Thoracic aorta (tissue), 2 donors: ENCODE measurements at places on chromosomes 16 and 17.

- DNase-seq = no peak
These were observed 1070.0 kb downstream of the CDH11 start for GRCh38 chr16:64051824-64052223.

DNA sequence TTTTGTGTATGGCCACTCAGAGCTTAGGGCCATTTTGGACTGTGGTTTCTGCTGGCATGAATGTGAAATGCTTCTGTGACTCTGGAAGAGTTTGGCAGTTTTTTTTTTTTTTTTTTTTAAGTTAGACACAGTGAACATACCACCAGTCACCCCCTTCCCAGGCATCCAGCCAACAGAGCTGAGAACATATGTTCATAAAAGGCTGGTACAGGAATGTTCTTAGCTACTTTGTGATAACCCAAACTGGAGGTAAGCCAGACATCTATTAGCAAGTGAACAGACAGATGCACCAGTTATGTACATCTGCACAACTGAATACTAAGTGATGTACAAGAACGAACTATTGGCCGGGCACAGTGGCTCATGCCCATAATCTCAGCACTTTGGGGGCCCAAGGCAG is 92.7 kb downstream of the ABCC1 start:
- peak; percentile 43 for DNase-seq

DNA sequence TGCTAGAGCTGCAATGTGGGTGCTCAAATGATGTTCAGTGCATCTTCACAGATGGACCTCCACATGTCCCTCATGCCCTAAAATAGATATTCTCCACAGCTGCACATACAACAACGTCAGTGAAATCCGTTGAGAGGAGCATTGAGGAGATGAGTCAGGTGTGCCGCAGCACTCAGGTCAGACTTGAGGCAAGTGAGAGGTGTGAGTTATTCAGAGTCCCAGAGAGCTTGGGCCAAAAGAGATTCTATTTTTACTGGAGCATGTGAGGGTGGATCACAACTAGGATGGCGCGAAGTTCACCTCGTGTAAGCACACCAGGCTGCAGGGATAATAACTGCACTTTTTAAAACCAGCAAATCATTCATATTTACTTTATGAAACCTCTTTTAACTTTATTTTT is 645.3 kb downstream of the MAF start:
- DNase-seq = no peak

GRCh38 chr17:69588827-69589239 is 174.3 kb downstream of the MAP2K6 start:
- no peak for DNase-seq

DNA sequence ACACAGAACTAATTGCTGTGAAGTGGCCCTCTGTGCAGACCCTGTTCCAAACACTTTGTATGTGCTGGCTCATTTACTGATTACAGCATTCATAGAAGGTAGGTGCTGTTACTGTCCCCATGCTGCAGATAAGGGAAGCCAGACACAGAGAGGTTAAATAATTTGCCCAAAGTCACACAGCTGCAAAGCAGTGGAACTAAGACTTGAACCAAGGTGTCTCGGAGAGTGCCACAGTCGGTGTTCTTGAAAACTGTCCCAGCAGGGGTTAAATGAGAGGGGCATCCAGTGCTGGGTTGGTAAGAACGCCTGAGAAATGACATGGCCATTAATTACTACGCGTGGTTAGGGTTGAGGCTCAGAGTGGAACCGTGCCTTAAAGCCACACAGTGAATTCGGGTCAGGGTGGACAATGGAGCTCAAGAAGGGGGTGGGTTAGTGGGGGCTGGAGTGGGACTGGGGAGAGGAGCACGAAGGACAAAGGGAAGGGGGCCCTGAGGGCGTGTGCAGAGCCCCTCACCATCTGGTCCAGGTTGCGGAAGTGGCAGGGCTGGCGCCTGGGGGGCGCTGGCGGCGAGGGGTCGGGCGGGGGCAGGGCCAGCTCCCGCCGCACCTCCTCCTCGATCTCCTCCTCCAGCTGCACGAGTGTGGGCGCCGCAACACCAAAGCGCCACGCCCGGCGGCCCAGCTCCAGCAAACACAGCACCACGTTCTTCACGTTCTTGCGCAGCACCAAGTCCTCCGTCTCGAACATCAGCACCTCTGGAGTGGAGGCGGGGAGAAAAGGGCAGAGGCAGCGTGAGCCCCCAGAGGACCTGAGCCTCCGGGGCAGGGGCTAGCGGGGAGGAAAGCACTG is 3.3 kb downstream of the GAS2L2 start:
- no peak for DNase-seq

- no peak for DNase-seq
These were observed 2.6 kb downstream of the EPOP start for GRCh38 chr17:38671939-38672720.

DNA sequence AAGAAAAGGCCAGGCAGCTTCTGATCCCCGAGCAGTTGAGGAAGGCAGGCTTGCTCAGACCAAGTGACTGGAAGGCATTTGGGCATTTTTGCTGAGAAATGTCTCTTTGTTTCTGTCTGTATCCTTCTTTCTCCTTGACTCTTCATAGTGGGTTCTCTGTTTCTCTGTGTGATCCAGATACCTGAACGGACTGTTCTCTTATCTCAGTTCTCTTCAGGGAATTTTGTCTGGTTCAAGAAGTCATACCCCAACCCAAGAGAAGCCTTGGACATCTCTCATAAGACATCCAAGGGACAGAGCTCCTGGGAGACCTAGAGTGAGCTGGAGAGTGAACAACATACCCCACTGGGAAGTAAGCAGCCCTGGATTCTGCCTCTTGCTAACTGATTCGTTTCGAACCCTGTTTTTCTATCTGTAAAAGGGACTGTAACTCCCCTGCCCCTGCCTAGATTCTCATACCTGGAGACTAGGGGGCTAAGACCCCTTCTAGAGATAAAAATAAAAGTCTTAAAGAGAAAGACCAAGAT is 541 bp downstream of the CCL3 start:
- DNase-seq = no peak

- no peak for DNase-seq
These were observed 10.1 kb downstream of the GAST start for GRCh38 chr17:41722231-41722630.

- DNase-seq = no peak
These were observed 11.1 kb downstream of the RAB40B start for GRCh38 chr17:82687375-82687861.

GRCh38 chr16:15971440-15971815 is 22.0 kb downstream of the ABCC1 start:
- DNase-seq = no peak

DNA sequence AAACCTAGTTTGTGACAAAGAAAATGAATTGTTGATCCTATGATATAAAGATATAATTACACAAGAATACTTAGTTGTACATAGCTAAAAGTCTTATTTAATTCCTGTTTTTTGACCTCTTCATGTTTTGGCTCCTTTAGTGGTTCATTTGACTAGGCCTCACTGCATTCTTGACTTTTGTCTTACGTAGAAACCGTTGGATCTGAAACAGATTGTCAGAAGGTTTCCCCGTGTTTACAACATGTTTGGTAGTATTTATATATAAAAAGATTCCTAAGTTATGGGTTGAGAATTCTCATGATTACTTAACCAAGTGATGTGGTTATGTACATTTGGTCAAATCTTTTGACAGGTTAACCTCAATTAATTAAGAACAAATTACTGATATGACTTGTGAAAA is 162.8 kb downstream of the BCAS3 start:
- DNase-seq = no peak

GRCh38 chr16:17470908-17471718 is at the start of gene XYLT1:
Gene XYLT1 (minus strand): TSS chr16:17470960. CDS start chr16:17470796, 164 bp downstream.
- peak; percentile 89 for DNase-seq

DNA sequence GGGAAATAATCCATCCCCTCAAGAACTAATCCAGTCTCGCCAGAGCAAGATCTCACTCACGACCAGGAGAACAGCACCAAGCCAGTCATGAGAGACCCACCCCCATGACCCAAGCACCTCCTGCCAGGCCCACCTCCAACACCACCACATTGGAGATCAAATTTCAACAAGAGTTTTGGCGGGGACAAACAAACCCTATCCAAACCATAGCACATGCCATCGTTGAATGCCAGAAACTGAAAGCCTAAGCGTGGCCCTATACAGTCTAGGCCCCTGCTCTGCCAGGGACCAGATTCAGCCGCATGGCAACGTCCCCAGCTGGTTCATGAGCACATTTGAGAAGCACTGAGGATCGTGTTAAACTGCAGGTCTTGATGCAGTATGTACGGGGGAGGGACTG is 57.3 kb downstream of the AXIN2 start:
- no peak for DNase-seq

- no peak for DNase-seq
These were observed 79.5 kb upstream of the NKD1 start for GRCh38 chr16:50468749-50469078.

GRCh38 chr17:72931163-72931562 is 161.3 kb downstream of the SLC39A11 start:
- no peak for DNase-seq

DNA sequence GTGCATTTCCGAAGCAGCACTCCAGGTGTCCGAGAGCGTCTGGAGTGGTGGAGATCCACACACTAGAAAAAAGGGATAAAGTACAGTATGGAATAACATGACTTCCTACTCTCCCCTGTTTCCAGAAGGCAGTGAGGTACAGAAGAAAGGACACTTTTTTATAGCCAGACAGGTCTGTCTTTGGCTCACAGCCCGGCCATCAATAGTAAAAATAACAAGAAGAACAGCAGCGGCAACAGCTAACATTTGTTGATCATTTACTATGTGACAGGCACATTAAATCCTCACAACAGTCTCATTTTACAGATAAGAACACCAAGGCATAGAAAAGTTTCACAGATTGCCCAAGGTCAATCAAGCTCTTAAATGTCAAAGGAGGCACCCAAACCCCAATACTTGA is 16.2 kb downstream of the DYNLRB2 start:
- DNase-seq = no peak

- no peak for DNase-seq
These were observed at the start of gene AKTIP for GRCh38 chr16:53502331-53503269. Gene AKTIP (minus strand): TSS chr16:53503209. CDS start chr16:53500259, 2,950 bp downstream.

GRCh38 chr16:87569601-87570571 is 32.4 kb upstream of the JPH3 start:
- DNase-seq = no peak

GRCh38 chr16:22898874-22899348 is 84.9 kb downstream of the HS3ST2 start:
- peak; percentile 10 for DNase-seq

DNA sequence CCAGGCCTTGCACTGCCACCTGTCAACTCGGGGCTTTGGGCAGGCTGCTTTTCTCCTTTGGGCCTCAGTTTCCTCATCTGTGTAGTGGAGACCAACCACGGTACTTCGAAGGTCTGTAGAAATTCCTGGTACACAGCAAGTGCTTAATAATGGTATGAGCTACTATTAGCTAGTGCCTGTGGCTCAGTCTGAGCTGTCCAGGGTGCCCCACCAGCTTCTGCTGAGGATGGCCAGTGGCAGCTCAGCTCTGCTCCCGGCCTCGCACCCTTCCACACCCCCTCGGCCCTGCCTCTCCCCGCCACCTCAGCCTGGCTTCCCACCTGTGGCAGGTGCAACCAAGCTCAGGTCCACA is 26.2 kb upstream of the PLCG2 start:
- no peak for DNase-seq

GRCh38 chr17:14838567-14838966 is 426.6 kb downstream of the PMP22 start:
- no peak for DNase-seq

GRCh38 chr17:31499771-31500554 is 108.5 kb downstream of the RAB11FIP4 start:
- no peak for DNase-seq

GRCh38 chr16:12771341-12771798 is 32.3 kb downstream of the CPPED1 start:
- DNase-seq = no peak

DNA sequence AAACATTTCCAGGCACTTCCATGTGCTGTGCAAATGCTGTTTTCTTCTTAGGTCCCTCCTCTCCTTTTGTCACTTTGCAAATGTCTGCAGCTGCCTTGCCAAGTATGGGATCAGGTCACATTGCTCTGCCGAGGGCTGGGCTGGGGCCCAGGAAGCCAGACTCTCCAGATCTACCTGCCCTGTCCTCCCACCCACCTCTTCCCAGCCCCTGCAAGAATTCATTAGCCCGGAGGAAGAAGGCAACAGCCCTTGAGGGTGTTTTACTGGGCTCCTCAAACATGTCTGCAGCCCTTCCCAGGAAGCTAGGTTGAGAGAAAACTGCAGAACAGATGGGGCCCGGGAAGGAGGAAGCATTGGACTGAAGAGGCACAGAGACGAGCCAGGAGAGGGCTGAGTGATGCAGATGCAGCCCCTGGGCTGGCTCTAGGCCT is 47.1 kb downstream of the WSB1 start:
- no peak for DNase-seq

- DNase-seq = no peak
These were observed 25.9 kb downstream of the ZFHX3 start for GRCh38 chr16:73021866-73022495.

DNA sequence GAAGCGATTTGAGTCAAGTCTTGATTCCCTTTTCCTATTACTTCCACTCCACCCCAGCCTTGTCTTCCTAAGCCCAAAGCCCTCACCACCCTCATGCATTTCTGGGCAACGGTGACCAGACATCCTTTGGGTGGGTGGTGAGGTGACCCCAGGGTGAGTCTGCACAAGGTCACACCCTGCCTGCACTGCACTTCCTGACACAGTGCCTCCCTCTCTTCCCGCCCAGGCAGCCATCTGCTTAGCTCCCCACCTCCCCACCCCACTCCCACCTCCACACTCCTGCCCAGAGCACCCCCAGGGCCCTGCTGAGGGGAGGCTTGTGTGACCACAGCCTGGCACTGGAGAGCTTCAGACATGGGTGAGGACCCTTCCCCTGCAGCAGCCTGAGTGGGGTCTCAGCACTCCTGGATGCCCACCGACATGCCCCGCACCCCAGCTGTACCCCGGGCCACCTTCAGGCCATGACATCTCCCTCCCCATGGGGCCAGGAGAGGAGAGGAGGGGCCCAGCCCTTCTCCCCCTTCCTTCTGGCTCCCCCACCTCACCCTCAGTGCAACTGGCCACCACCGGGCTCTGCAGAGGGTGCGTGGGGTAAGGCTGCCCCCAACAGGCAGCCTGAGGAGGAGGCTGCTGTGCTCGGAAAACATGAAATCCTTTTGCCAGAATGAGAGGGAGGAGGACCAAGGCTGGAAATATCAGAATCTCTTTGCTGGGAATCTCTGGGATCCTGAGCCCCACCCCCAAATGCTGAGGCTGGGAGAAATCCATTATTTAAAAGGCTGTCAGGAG is 68.6 kb downstream of the CCT6B start:
- no peak for DNase-seq

- no peak for DNase-seq
These were observed 130.8 kb upstream of the CHMP6 start for GRCh38 chr17:80860703-80861417.

- DNase-seq = no peak
These were observed 214.3 kb upstream of the CDH11 start for GRCh38 chr16:65336160-65336559.

- DNase-seq = peak; percentile 67
These were observed 11.0 kb downstream of the GPRC5C start for GRCh38 chr17:74442670-74443515.

DNA sequence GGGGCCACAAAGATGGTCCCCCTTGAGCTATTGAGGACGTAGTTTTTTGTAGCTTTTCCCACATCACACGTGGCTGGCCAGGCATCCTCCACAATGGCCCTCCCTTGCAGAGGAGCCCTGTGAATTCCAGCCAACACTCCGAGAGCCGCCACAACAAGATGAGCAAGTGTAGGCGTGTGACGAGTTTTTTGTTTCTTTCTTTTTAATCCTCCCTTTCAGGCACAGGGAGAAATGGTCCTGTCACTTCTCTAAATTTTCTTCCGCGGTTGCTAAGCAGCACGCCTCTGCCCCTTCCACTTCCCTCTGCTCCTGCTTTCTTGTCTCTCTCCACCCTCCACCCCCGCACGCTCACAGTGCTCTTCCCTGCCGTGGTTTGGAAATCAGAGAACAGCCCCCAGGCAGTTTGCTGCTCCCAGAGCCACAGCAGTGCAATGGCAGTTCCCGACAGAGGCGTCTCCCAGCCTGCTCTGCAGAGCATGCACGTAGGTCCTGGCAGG is 68.0 kb upstream of the MRTFB start:
- DNase-seq = peak; percentile 26
